ENCODE measurements at places on chromosomes 12 and 14. TPM values are rescaled to one million over a fixed set of nuclear protein-coding genes. Genes with fewer than 3 reads are reported as not detected.

GRCh38 chr12:23757541-23757962 is 191.9 kb downstream of the SOX5 start:
- DNase-seq = no peak

GRCh38 chr12:110704750-110705149 is 15.8 kb upstream of the HVCN1 start:
- no peak for DNase-seq

GRCh38 chr14:90349739-90350138 is 18.0 kb upstream of the NRDE2 start:
- DNase-seq = no peak

- peak; percentile 76 for DNase-seq
Measured at GRCh38 chr12:3947781-3948180, 74.6 kb upstream of the PARP11 start.

GRCh38 chr12:22018860-22019259 is 27.2 kb upstream of the CMAS start:
- DNase-seq = peak; percentile 15

- DNase-seq = peak; percentile 74
Measured at GRCh38 chr12:71662849-71663560, 643 bp downstream of the ZFC3H1 start.

- DNase-seq = no peak
Measured at GRCh38 chr14:31239741-31240140, 32.1 kb upstream of the HECTD1 start.

DNA sequence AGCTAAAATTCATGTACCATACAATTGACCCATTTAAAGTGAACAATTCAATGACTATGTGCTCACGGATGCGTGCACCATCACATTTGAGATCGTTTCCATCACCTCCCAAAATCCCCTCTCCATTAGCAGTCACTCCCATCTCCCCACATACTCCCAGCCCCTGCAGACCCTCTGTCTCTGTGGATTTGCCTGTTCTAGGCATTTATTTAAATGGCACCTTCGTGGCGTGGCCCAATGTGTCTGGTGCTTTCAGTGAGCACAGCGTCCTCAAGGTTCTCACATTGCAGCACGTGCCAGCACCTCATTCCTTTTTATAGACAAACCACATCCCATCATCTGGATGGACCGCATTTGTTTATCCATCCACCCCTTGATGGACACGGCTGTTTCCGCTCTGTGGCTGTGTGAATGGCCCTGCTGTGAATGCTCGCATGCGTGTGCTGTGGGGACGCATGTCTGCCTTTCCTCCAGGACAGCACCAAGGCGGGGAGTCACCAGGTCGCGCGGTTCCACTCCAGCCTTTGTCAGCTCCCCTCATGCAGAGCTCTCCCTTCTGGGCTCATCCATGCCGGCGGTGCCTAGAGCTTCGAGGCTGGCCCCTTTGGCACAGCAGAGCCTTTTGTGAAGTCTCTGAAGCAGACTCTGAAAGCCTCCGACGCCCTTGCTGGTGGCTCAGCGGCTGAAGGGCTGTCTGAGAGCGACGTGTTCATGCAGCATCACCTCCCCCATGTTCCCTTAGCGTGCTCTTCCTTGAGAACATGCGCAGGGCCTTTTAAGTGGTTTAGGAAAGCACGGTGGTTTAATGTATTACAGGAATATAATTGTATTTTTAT is 184.4 kb downstream of the KIF26A start:
- no peak for DNase-seq

- DNase-seq = no peak
Measured at GRCh38 chr14:103141117-103141796, 18.0 kb downstream of the TNFAIP2 start.

DNA sequence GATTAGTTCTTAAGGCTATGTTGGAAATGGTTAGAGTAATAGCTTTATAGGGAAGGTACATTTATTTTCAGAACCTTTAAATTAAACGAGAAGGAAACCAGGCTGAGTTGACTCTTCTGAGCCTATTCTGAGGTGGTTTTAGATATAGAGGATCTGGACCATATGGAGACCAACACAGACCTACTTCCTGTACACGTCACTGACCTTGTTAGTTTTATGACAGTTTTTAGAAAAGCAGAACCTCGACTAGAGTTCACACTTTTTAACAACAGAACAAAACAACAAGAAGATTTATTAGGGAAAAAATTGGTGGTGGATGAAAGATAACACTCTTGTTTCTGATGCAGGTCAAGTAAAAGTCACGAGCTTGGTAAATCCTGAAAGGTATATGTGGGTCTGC is 107.1 kb downstream of the NPAS3 start:
- DNase-seq = no peak

GRCh38 chr12:14931359-14931758 is 7.0 kb downstream of the ERP27 start:
- no peak for DNase-seq

- DNase-seq = no peak
Measured at GRCh38 chr14:22845821-22846625, 9.6 kb downstream of the MMP14 start.

GRCh38 chr14:22489244-22489545 is 99.8 kb downstream of the DAD1 start:
- no peak for DNase-seq

DNA sequence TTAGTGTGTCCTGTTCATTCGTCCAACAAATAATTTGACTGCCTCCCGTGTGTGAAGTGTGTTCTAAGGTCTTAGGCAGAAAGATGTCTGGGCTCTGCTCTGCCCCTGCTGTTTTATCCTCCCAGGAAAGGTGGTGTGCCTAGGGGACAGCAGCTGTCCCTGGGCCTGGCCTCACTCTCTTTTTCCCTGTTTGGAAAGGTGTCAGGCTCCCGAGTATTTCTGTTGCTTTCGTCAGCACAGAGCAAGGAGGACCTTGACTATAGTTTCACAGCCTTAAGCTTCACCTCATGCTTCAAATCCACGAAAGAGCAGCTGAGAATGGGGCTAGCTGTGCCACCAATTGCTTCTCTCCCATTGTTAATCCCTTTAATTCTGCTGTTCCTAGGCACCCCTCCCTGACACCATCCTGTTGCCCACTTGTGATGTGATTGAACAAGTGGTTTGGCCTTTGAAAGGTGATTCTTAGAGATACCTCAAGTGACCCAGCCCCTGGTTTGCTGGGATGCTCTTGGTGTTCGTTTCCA is 54.2 kb downstream of the TGFB3 start:
- no peak for DNase-seq

- DNase-seq = no peak
Measured at GRCh38 chr14:44914849-44915248, 46.9 kb downstream of the KLHL28 start.

- DNase-seq = no peak
Measured at GRCh38 chr12:112928978-112929377, 9.3 kb upstream of the OAS3 start.

GRCh38 chr14:76307786-76308780 is 67.9 kb upstream of the ESRRB start:
- DNase-seq = no peak

GRCh38 chr12:84910549-84911241 is 1.9 kb downstream of the SLC6A15 start:
- DNase-seq = no peak

- DNase-seq = no peak
Measured at GRCh38 chr14:65485516-65485915, 73.0 kb downstream of the FUT8 start.

DNA sequence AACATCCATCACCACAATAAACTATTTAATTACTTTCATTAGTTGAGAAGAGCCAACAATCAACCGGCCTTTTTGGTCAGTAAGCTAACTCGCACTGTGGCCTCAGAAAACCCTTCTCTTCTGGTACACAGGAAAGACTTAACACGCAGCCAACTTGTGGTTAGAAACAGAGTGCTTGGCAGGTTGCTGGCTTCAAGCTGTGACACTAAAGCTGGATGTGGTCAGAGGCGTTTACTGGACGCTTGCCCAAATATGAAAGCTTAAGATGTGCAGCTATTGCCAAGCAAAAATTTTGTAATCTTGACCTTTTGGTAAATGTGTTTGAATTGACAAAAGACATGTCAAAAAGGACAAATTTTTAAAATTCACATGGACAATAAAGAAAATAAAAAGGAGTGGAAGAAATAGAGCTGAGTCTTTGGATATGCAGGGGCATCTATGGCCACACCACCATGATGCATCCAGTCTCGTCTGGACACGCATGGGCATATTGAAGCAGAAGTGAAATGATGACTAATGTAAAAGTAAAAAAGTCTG is 2.6 kb upstream of the KLRK1 start:
- DNase-seq = no peak

DNA sequence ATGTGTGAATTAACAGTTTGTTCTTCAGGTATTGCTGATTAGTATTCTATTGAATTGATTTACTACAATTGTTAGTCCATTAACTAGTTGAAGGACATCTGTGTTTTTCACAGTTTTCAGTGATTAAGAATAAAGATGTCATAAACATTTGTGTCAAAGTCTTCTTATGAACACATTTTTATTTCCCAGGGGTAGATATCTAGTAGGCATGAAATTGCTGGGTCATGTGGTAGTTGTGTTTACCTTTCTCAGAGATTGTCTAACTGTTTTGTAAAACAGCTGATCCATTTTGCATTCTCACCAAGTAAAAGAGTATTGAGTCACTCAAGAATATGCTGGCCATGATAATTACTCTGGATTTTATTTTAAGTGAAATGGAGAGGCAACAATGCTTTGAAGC is 1145.3 kb downstream of the FSCB start:
- no peak for DNase-seq

- DNase-seq = no peak
Measured at GRCh38 chr12:122104844-122105243, 26.3 kb downstream of the MLXIP start.

DNA sequence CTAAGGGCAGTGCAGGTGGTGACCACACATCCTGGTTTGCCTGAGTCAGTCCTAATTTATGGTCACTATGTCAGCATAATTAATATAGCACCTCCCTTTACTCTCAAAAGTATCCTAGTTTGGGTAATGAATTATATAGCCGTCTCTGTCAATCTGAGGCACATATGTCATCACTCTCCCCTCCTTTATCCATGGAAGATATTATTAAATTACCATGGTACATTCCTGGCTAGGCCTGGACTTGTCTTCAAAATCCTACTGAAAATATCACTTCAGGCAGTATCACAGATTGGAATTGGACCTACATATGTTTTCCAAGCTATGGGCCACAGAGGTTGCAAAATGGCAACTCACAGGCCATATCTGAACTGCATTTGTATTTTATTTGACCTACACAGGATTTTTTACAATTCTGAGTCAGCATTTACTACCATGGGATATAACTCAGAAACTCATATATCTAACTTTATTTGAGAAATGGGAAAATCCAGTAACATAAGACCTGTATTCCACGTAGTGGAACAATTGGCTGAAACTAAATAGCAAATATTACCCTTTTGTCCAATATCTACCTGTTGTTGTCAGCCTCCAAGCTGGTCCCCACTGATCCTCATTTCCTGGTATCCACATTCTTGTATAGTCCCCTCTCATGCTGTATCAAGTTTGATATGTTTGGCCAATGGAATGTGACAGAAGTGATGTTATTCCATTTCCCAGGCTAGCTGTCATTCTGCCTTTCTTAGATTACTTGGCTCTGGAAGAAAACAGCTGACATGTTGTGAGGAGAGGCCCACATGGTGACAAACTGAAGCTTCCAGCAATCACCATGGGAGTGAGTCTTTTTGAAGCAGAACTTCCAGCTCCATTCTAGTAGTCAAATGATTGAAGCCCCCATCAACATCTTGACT is 102.5 kb upstream of the MDM1 start:
- DNase-seq = no peak

- no peak for DNase-seq
Measured at GRCh38 chr12:110561471-110562201, 21.5 kb downstream of the PPTC7 start.

GRCh38 chr12:14883686-14884085 is 2.0 kb downstream of the MGP start:
- no peak for DNase-seq

DNA sequence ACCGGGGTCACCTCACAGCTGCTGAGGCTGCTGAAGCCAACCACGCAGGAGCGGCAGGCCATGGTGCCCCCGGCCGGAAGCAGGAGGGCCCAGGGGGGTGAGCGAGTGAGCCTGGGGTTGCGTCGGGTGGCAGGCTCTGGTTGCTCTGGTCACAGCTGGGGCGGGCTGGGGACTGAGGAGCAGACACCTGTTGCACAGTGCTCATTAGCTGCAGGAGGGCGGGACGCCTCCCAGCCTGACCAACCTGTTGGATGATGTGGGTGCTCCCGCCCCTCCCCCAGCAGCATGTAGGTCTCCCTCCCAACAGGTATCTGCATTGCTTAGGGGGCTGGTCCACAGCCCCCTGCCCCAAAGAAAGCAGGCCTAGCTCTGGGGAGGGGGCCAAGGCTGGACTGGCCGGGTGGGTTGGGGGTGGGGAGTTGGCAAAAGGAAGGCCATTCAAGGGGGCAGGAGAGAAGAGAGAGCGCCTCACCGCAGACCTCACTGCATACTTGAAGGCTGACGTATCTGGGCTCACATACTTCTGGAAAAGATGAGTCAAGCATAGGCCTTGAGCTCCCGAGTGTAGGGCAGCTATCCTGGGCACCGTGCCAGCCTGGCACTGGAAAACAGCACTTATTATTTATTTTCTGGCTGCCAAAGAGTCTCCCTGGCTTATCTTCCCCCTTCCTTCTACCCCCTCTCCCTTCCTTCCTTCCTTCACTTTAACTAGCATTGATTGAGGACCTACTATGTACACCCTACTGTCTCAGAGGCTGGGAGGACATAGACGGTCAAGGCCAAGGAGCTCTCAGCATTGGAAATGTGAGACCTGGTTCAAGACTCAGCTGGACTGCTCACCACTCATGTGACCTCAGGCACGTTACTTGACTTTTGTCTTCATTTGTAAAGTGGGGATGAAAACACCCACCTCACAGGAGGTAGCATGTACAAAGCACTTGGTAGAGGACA is at the start of gene KRT80:
Gene KRT80 (minus strand): TSS at position 174 of the 951 bp plus-strand sequence. CDS start 112 bp downstream, at position 62.
- DNase-seq = no peak

GRCh38 chr12:25319233-25319984 is 68.7 kb upstream of the KRAS start:
- no peak for DNase-seq

DNA sequence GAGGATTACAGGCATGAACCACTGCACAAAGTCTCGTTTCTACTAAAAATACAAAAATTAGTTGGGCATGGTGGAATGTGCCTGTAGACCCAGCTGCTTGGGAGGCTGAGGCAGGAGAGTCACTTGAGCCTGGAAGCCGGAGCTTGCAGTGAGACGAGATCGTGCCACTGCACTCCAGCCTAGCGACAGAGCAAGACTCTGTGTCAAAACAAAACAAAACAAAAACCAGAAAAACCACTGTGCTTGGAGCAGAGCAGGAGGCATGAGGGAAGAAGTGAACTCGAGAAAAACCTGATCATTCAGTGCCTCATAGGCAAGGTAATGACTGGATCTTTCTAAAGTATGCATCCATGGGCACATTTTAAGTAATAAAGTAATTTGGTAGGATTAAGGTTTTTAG is 487.8 kb downstream of the KCNH5 start:
- DNase-seq = no peak

NINJ2 gene
- 3.7 TPM for total RNA-seq

ALKBH1 gene
- total RNA-seq = 16.2 TPM

ZNF385A gene
- total RNA-seq = 1.8 TPM

TMEM63C gene
- 0.36 TPM for total RNA-seq

PXMP2 gene
- total RNA-seq = 4.2 TPM

PRICKLE1 gene
- total RNA-seq = not detected

KRT72 gene
- 8.4 TPM for total RNA-seq

ALX1 gene
- not detected for total RNA-seq

SLC22A17 gene
- total RNA-seq = 21.1 TPM

LPAR5 gene
- 10.2 TPM for total RNA-seq

POTEM gene
- total RNA-seq = not detected

TMEM132D gene
- not detected for total RNA-seq

SPRING1 gene
- total RNA-seq = 28.1 TPM

PLXNC1 gene
- 27.6 TPM for total RNA-seq

CARMIL3 gene
- total RNA-seq = 0.15 TPM

CPNE6 gene
- total RNA-seq = not detected
